GM19239 (cell line): ENCODE measurements at places on chromosomes 2 and 18.

GRCh38 chr2:221397187-221397586 lies 174.9 kb downstream of the EPHA4 start:
- no peak for DNase-seq

DNA sequence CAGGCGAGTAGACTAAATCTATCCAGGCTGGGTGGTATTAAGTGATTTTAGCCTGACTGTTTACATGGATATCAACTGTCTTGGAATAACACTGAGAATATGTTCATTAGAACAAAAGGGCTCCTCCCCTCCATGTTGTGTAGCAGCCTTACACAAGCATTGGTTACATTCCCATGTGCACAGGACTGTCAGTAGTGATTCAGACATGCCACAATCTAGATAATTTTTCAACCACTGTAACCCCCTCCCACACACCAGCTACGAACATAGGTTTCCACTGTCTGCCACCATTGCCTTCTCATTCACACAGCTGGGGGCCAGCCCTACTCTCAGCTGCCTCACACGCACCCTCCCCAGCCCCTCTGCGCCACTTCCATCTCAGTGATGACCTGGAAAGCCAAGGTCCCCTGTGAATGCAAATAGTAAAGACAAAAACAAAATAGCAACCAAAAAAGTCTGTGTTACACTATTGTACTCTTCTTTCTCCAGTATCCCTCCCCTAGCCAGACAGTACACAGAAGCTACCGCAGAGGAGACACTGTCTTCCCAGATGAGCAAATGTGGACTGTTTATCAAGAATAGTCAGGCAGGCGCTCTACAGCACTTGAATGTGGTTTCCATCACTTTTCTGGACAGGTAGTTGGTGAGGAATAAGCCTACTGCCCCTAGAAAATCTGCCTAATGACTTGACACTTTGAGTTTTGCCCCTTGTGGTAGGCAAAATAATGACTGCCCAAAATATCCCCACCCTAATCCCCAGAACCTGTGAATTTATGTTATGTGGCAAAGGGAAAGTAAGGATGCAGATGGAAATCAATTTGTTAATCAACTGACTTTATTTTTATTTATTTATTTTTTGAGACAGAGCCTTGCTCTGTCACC lies 27.9 kb upstream of the TYMS start:
- no peak for DNase-seq

GRCh38 chr2:226797989-226798421 lies 1.6 kb downstream of the IRS1 start:
- no peak for DNase-seq

DNA sequence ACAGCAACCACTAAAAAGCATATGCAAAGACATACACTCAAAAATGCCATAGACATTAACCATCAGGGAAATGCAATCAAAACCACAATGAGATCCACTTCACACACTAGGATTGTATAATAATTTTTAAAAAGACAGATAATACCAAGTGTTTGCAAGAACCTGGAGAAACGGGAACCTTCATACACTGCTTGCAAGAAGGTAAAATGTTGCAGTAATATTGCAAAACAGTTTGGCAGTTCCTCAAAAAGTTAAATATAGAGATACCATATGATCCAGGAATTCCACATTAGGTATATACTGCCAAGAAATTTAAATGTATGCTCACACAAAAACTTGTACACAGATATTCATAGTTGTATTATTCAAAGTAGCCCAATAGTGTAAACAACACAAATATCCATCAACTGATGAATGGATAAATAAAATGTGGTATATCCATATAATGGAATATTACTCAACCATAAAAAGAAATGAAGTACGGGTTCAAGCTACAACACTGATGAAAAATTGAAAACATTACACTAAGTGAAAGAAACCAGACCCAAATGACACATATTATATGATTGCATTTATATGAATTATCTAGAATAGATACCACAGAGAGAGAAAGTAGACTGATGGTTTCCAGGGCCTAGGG lies 14.7 kb upstream of the CHMP3 start:
- DNase-seq = no peak

GRCh38 chr2:192500550-192501200 lies 305.9 kb upstream of the TMEFF2 start:
- no peak for DNase-seq

- DNase-seq = no peak
These were observed 109.0 kb upstream of the GATA6 start for GRCh38 chr18:22060361-22060760.

DNA sequence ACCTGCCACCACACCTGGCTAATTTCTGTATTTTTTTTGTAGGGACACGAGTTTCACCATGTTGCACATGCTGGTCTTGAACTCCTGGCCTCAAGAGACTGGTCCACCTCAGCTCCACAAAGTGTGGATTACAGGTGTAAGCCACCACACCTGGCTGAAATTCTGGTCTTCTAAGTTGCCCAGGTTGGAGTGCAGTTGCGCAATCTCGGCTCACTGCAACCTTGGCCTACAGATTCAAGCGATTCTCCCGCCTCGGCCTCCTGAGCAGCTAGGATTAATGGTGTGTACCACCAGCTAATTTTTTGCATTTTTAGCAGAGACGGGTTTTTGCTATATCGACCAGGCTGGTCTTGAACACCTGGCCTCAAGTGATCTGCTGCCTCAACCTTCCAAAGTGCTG lies 5.6 kb downstream of the POLR2D start:
- DNase-seq = no peak

DNA sequence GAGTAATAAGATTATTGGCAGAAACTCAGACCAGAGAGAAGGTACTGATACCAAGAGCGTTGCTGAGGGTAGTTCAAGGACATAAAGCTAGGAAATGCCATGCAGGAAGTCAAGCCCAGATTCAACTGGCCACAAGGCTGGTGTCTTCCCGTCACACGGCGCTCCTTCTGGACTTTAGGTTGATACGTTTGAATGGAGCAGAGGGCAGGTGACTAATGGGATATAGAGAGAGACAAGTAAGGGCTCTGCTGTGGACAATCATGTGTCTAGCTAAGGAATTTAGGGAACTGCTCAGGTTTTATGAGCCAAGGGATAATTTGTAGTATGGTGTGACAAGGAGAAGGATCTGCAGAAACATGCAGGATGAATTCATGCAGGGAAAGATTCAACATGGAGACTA lies 83.9 kb upstream of the MC2R start:
- no peak for DNase-seq

DNA sequence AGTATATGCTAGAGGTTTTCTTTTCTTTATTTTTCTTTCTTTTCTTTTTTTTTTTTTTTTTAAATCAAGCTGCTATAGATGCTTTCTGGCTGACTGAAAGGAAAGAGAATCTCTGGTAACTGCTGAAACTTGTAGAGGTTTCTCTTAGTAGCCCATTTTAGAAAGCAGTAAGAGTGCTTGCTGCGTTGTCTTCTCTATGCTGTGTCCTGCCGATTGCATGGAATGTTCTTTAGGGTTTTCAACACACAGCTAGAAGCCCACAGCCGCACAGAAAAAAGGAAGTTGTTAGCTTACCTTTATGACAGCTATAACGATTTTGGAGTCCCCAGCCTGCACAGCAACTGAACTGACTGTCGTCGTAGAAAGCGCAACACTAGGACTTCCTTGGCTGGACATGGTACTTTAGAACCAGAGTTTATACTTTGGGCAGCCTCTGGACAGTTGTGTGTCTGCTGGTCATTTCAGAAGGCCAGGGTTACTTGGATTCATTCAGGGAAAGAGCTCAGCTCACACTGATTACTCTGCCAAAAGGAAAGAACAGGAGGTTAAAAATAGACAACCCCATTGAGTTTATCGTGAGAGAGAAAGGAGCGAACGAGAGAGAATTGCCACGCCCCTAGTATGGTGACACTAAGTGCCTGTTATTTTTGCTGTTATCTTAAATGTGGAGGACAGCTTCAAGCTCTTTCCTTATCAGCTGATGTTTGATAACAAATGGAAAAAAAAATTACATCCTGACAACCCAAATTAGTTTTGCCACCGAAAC lies at the start of gene CCDC141:
CCDC141 (minus strand) TSS at position 592 of the 766 bp plus-strand sequence; CDS start at position 396, 196 bp downstream.
- no peak for DNase-seq

DNA sequence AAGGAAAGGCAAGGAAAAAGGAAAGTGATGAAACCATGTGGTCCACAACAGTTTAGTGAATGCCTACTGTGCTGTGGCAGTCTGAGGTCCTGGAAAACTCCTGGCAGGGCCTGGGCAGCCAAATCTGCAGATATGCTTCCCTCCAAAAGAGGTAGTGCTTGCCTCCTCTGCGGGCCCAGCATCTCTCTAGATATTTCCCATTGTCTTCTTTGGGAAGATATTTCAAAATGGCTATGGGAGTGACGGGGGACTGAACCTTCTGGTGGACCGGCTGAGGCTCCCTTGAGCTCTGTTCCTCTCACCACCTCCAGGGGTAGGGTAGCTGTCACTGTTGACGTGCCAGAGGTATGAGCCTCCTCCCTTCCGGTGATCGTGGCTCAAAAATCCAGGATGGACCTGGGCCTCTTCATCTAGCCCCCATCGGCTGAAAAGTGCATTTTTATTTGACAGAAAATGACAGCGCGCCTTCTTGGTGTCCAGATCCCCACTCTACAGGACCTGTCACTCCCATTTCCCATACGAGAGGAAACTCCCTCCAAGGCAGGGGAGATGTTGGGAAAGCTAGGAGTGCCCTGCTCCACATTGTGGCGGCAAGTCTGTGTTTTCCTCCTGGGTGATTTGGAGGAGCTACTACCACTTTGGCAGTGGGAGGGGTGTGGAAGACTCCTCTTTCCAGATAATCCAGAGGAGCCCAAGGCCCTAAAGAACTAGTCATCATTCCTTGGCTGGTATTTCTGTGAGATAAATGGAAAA lies 9.4 kb upstream of the PAX3 start:
- no peak for DNase-seq

DNA sequence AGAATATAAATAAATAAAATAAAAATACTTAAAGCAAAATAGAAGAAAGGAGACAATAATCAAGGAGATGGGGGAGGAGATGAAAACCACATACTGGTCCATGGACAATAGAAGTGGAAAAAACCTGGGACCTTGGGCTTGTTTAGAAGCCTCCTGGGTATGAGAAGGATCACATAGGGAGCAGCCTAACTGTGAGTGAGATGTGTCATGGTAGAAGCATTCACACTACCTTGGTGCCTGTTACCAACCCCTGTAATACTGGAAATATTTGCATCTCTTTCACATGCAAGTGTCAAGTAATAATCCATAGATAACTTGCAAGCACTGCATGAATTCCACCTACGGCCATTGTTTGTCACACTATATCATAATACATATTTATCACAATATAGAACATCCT lies 23.2 kb upstream of the RNF103 start:
- DNase-seq = no peak

DNA sequence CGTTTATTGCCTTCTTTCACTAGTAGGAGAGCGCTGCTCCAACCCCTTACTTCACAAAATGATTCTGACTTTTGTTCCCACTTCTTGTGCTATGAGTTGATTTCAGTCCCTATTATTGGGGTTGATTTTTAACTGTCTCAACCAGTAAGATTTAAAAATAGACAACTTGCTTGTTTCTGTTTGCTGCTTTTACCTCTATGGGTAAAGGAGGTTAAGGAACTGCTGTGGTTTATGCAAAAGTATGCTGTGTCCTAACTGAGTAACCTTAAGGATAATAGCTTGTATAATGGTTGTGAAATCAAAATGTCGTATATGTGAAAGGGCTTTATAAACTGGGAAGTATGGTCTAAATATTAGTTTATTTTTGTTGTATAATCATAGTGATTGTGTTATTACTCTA lies 22.6 kb downstream of the ALMS1 start:
- peak; percentile 9 for DNase-seq

DNA sequence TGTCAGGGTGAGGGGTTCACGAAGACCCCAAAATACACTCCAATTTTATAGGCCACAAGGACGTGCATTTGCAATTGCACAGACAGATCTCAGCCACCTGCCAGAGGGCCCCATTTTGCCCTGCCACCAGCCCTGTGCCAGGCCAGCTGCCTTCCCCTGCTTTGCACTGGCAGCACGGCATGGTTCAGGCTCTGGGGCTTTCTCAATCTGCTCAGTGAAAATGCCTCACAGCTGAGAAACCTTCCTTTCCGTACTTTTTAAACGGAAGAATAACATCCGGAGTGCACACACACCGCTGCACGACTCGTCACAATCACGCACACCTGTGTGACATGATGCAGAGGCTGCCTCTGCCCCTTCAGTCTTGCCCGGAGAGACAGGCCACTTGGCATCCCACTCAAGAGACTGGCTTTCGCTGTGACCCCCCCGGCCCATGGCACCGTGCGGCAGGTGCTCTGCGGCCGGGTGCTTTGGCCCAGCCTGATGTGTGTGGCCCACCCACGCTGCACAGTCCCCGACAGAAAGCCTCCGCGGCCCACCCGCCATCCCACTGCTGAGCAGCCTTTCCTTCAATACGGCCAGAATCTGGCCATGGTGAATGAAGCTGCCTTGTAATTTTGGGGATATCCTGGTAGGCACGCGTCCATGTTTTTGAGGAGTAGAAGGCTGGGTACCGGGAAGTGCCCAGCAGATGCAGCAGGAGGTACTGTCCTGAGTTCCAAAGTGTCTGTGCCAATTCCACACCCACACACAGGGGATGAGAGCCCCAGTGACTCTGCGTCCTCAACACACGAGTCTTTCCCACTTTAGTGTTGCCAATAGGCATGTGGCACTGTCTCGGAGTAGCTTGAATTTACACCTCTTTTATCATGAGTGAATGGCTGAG lies 88.8 kb downstream of the USP40 start:
- DNase-seq = peak; percentile 2

GRCh38 chr2:240333985-240334384 lies 101.5 kb upstream of the GPC1 start:
- no peak for DNase-seq

- no peak for DNase-seq
These were observed 114.5 kb upstream of the STPG4 start for GRCh38 chr2:47269316-47270232.

DNA sequence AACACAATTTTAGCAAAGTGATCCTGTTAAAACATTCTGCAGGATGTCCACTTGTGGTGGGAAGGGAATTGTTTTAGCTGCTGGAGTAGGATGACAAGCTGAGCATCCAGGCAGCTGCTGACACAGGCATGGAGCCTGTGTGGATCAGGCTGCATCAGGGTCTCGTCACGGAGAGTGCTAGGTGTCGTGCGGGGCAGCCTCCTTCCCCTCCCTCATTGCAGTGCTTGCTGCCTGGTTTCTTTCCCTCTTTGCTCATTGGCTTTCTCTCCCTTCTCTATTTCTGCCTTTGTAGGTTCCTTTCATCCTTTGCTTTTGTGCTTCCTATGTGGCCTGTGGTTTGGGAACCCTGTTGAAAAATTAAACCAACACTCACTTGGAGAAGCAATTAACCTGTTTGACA lies 172.9 kb downstream of the TPGS2 start:
- no peak for DNase-seq

GRCh38 chr2:223095207-223095606 lies 43.2 kb downstream of the KCNE4 start:
- DNase-seq = no peak

DNA sequence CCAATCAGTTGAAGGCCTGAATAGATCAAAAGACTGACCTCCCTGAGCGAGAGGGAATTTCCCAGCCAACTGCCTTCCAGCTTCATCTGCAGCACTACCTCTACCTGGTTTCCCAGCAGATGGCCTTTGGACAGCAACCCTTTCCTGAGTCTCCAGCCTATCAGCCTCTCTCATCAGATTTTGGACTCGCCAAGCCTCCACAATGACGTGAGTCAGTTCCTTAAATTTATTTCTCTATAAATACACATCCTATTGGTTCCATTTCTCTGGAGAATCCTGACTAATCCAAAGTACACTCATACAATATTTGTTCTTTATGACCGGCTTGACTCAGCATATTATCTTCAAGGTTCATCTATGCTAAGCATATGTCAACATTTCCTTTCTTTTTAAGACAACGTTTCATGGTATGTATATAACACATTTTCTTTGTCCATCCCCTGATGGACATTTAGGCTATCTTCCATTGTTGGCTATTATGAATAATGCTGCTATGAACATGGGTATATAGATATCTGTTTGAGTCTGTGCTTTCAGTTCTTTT lies 294.6 kb downstream of the LRATD1 start:
- no peak for DNase-seq
